ENCODE measurements at places on chromosomes 2 and 18.

DNA sequence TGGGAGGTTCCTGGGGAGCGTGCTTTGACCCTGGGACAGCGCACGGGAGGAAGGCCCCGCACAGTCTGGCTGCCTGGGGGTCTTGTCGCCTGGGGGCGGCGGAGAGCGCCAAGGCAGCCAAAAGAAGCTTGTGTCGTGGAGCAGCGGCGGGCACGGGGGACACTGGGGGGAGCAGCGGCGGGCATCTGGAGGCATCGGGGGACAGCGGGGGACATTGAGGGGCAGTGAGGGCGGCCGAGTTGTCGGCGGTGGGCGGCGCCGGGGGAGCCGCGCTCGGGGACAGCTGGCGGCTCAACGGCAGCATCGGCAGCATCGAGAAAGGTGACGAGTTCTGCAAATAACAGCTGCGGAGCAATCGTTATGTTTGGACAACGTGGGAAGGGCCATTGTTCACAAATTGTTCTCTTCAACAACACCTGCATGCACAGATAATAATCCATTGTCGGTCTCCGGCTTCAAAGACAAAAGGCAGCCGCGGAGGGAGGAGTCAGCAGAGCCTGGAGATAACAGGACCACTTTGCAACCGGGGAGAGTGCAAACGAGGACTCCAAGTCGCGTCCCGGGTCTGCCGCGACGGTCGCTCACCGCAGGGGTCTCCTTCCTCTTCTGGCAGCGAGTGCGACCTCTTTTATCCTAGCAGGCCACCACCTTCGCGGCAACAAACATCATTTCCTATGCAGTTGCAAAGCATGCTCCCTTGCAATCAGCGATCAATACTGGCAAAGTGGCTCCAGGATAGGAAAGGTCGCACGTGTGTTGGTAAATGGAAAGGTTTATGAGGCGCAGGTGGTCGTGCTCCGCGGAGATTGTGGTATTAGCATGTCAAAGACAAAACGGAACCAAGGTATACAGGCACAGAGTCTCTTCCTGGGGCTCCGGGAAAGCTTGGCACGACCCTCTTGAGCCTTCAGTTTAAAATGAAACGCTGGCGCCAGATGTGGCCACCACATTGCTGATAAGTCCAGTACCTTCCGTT is 132.3 kb upstream of the DLX2 start:
- DNase-seq = peak; percentile 10

DNA sequence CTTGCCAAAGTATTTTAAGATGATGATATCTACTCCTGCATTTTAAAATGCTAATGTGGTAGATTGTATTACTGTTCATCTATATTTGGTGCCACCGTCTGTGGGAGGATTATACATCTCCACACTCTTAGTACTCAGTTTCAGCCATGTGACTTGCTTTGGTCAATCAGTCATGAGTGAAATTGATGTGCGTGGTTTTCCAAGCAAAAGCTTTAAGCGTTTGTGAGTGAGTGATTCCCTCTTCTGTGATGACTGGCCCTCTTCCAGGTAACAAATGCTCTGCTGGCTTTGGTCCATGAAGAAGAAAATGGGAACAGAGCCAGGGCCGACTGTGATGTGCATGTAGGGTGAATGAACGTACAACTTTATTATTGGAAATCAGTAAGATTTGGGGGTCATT is 330.4 kb downstream of the LPIN1 start:
- no peak for DNase-seq

DNA sequence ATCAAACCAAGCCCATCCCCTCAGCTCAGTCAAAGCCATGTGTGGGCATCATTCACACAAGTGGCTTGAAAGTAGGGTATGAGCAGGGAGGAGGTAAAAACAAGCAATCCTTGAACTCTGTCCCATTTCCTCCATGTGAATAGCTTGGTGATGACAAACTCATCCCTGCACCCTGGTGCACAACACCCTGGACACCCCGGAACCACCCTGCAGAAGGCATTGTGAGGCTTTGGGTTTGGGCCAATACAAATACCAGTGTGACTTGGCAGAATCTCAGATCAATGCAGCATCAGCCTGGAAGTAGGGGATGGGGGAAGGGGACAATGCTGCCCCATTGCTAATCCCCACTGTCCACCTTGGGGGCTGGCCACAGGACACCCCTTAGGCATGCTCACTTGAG is 28.6 kb downstream of the TGFA start:
- DNase-seq = no peak

GRCh38 chr2:12669036-12669435 is 47.7 kb upstream of the TRIB2 start:
- no peak for DNase-seq

DNA sequence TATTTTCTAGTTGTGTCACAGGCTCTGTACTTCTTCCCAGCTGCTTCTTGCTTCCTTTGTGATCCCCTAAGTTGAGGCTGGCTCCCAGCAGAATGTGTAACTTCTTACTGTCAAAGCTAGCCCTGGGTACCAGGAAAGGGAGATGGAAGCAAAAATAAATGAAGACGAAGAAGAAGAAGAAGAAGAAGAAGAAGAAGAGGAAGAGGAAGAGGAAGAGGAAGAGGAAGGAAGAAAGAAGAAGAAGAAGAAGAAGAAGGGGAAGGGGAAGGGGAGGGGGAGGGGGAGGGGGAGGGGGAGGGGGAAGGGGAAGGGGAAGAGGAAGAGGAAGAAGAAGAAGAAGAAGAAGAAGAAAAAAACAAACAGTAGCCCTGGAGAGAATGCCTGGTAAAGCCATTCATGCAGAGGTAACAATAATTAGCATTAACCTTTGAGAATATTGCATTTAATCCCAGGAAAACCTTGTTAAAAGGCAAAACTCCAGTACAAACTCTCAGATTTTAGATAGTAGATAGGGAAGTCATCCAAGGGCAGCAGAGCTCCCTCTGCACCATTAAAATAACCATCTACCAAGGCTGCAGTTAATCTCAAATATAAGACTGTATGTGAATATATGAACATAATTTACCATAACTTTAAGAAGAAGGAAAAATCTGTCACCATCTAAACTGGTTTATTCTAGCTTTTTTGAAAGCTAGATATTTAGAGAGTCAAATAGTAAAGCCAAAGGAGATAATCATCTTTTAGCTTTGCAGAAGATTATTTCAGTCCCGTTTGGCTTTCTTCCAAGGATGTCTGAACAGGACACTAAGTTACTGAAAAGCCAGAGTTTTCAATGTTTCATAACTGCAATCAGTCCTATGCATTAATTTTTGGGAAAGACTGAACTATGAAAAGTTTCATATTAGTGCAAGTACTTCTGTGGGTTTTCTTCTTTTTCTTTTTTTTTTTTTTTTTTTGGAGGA is 44.3 kb upstream of the FBXO11 start:
- DNase-seq = no peak

- no peak for DNase-seq
Observed at GRCh38 chr2:18604531-18604885, 15.1 kb upstream of the NT5C1B start.

GRCh38 chr2:129199501-129199900 is 780.0 kb upstream of the RAB6C start:
- DNase-seq = no peak

DNA sequence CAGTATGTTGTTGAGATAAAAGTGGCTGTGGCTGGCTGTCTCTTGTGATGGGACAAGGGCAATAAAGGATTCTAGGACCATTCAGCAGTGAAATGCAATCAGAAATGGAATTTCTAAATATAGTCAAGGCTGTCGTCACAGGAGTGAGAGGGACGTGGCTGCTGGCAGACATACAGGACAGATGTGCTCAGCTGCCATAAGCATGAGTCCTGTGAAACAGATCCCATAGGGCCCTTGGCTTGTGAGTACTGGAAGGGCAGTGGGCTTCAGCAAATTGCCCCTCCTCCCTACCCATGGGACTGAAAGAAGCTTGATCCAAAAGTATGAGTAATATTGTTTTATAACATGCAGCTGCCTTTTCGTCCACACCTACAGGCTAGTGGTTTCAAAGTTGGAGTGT is 4.2 kb upstream of the CNNM3 start:
- no peak for DNase-seq

GRCh38 chr2:77999376-77999775 is 477.2 kb upstream of the LRRTM4 start:
- DNase-seq = no peak

DNA sequence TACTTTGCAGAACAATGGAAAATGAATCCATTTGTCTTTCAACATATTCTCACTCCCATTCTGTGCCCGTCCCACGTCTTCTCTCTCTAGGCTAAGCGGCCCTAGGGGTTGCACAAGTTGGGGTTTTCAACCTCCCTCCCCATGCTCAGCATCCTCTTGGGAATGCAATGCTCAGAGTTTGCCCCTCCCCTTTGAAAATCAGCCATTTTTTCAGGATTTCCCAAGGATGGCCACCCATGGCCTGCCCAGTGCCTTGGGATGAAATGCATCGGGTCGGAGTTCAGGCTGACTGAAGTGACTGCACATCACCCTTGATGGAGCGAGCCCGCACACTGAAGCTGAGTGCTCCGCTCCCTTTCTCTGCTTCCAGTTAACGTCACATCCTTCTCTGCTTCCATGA is 87.9 kb downstream of the TNS1 start:
- DNase-seq = no peak

All from effector CD8-positive, alpha-beta T cell (primary cell).